ENCODE measurements at places on chromosomes 2 and 18.
A peak's percentile ranks its signal among the peaks of the same experiment; 100 is the strongest.

DNA sequence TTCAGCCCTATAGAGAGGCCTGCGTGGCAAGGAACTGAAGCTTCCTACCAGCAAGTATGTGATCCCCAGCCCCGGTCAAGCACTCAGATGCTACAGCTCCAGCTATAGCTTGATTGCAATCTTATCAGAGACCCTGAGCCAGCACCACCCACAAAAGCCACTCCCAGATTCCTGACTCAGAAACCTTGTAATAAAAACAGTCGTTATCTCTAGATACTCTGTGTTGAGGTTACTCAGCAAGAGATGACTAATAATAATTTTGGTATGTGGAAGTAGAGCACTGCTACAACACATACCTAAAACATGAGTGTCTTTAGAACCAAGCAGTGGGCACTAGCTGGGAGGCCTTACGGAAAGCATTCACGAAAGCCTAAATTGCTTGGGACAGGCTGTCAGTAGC, 216.9 kb downstream of the UXS1 start:
- DNase-seq = no peak

- no peak for DNase-seq
These were observed 144.6 kb downstream of the QPCT start for GRCh38 chr2:37489041-37489456.

GRCh38 chr2:216653093-216653799, 20.0 kb downstream of the IGFBP2 start:
- DNase-seq = no peak

DNA sequence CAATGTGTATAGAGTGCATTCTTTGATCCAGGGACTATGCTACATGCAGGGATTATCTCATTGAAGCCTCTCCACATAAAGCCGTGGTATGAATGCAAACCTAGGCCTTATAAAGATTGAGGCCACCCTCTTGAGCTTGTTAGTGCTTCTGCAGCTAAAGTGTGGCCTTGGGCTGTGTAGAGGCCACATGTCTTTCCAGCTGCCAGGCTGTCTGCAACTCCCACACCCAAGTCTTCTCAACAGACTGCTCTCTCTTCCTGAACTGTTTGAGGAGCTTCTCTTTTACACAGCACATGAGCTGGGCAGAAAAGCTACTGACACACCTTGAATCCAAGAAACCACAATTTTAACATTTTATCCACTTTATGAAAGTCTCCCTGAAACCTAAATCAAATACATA, 119.2 kb upstream of the MEX3C start:
- no peak for DNase-seq

- DNase-seq = peak; percentile 59
These were observed 53.5 kb upstream of the C2orf15 start for GRCh38 chr2:99088017-99088416.

DNA sequence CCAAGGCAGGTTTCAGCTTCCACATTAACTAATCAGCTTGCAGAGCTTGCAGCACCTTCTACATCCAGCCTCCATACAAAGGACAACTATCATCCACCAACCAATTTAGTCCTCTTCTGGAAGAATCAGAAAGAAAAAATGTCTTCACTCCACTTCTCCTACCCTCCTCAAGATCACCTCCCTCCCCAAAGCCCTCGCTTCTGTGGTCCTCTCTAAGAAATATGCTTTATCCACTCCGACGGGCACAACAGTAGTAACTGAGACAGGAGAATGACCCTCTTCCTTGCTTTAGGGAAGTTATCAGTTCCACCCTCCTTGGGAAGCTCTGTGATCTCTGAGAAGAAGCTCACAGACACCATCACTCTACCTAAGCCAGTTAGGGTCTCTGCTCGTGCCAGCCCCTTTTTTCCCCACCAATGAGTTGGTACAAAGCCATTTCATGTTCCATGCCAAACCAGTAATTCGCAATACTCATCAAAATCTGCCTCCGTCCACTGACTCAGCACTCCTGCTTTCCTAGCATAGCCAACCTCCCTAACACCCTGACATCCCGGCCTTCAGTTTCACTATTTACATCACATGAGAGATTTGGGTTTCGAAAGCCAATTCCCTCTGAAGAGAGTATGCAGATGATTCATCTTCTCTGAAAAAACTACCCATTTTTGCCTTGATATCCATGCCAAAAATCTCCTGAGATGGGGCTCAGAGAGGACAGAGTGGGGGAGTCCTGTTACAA, 114.1 kb upstream of the PKDCC start:
- DNase-seq = peak; percentile 85

GRCh38 chr2:79200762-79201161, 41.2 kb upstream of the REG3A start:
- DNase-seq = no peak

DNA sequence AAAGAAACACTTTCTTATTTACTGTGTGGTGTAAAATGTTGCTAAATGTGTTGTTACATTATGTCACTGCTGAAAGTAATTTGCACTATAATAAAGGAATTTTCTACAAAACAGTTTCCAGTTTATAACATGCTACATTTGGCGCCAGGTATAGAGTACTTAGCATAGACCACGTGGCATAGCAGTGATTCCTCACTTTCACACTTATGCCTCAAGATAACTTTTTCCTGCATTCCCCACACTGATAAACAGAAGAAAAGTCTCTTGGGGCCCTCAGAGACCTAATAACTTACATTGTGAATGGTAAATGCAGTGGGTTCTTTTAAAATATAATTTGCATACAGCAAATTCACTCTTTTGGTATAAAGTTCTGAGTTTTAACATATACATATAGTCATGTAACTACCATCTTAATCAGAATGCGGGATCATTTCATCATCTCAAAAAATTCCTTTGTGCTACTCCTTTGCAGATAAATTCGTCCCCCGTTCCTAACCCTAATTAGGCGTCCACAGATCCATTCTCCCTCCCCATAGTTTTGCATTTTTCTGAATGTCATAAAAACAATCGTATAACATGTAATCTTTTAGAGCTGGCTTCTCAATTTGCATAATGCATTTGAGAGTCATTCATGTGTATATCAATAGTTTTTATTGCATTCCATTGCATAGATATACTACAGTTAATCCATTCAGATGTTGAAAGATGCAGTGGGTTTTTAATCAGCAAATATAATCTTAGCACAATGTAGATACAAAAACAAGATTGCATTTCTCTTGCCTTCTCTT, 7.5 kb downstream of the LGALSL start:
- DNase-seq = no peak

- DNase-seq = no peak
These were observed 419.3 kb downstream of the SPAG16 start for GRCh38 chr2:213703406-213704098.

GRCh38 chr2:105627534-105627933, 117.2 kb upstream of the NCK2 start:
- no peak for DNase-seq

DNA sequence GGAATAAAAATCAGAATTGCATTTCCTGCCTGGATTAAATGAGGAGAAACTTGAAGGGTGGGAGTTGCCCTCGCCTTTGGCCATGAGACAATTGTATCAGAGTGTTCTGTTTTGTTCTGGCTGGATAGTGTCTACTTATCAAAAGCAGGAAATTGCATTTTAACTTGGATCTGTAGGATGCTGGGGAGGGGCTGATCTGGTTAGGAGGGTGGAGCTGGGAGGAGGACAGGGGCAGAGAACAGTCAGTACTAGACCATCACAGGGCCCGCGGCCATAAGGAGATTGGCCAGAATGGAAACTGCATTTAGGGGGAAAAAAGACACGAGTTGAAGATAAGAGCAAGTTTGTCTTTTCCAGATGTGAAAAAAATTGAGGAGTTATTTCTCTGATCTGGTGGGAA, 199.1 kb upstream of the POU3F3 start:
- no peak for DNase-seq

DNA sequence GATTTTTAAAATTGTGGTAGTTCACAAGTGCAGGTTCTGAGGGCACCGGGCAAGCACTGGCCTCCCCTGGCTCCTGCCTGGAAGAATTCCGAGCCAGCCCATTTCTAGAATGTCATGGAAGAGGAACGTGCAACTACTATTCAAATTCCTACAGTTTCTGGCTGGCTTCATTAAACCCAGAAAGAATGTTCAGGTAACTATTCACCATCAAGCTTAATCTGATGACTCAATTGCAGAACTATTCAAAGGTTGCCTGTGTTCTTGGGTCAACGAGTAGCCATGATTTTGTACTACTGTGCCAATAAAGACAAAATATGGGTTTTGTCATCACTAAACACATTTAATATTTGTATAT, 14.3 kb upstream of the MFF start:
- no peak for DNase-seq

GRCh38 chr2:173054466-173054865, 21.2 kb upstream of the MAP3K20 start:
- DNase-seq = no peak

GRCh38 chr2:25497918-25498407, 156.2 kb upstream of the DNMT3A start:
- DNase-seq = peak; percentile 12

DNA sequence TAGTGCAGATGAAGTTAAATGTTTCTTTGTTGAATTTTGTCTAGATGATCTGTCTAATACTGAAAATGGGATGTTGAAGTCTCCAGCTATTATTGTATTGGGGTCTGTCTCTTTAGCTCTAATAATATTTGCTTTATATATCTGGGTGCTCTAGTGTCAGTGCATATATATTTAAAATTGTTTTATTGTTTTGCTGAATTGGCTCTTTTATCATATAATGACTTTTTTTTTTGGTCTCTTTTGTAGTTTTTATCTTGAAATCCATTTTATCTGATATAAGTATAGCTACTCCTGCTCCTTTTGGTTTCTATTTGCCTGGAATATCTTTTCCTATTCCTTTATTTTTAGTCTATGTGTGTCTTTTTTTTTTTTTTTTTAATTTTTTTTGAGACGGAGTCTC, 79.2 kb downstream of the COMMD1 start:
- no peak for DNase-seq

DNA sequence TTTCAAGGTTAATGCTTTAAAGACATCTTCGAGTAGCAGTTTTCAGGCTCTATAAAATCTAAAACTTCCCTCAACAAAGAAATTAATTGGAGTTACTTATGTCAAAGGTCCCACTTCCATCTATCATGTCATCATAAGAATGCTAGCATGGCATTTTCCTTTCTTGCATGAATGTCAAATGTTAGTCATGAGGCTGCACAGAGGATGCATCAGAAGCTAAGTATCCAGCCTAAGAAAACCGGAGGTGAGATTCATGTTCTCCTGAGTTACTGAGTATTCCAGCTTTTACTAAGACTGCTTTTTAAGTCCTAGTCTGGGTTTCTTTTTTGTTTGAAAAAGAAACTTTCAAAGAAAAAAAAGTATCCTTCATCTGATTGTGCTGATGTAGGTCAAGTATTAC, 130.6 kb upstream of the CDH19 start:
- DNase-seq = no peak

GRCh38 chr2:11598228-11598731, 64.4 kb downstream of the GREB1 start:
- DNase-seq = no peak

DNA sequence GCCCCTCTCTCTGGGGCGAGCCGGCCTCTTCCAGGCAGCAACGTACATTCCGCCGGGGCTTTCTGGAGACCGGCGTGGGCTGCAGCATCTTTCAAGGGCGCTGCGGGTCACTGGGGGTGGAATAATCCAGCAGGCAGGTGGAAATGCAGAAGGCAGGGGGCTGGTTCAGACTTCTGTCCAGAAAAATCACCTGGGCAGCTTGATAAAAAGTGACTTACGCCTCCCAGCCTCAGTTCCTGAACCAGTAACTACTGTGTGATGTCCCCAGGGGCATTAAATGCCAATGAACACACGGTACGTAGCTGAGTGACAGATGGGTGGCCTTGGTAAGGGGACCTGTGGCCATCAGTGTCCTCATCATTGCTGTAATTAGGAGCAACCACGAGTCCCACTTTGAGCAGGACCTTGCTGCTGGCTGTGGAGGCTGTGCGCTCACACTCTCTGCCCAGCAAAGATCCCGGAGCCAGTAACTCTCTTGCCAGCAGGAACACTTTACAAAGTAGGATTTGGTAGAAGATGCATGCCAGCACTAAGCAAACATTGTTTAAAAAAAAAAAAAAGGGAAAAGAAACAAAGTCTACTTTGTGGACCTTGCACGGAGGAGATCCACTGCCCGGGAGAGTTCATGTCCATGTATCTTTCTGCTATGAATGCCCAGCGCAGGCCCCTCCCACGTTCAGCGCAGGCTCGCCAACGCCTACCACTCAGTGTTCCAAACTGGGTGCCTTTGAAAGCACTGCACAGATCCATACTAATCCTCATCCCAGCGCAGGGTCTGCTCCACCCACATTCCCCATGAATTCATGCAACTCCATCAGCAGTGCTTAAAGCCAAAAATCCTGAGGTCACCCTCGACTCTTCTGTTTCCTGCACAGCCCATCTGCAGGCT, 177.3 kb downstream of the HDAC4 start:
- peak; percentile 46 for DNase-seq

- DNase-seq = no peak
These were observed 21.7 kb upstream of the PPP3R1 start for GRCh38 chr2:68274022-68274421.
